Hematopoietic multipotent progenitor cell treated with erythropoietin and hydrocortisone succinate and interleukin-3 and kit ligand, for 17 days (in vitro differentiated cells): ENCODE measurements at places on chromosomes 11 and 22.

DNA sequence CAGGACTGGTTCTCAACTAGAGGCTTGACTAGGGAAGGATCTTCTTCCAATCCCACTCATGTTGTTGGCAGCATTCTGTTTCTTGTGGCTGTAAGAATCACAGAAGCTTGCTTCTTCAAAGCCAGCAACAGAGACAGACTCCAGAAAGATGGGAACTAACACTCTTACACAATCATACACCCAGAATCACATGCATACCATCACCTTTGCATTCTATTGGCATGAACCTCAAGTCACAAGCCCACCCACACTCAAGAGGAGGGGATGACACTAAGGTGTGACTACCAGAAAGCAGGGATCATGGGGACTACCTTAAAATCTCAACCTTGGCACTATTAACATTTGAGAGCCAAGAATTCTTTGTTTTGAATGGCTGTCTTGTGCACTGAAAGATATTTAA lies 13.6 kb upstream of the PANX3 start:
- DNase-seq, result no peak

GRCh38 chr11:62665599-62666258 lies 617 bp downstream of the CSKMT start:
- DNase-seq, result no peak

DNA sequence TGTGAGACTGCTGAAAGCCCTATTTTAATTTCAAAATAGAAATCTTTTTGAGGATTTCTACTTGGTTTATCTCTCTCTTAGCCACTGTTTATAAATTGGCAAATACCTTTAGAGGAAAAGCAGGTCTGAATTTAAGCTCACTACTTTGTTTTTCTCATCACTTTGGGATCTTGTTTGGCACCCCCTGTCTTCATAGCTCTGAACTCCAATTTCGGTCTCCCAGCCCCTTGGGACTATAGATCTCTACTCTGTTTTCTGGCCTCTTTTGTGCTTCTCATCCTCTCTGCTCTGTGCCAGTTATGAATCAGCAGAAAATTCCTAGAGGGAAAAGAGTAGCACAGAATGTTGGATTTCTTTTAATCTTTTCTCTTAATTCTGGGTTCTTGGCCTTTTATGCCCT lies 118.3 kb downstream of the CYP2R1 start:
- DNase-seq, result no peak

DNA sequence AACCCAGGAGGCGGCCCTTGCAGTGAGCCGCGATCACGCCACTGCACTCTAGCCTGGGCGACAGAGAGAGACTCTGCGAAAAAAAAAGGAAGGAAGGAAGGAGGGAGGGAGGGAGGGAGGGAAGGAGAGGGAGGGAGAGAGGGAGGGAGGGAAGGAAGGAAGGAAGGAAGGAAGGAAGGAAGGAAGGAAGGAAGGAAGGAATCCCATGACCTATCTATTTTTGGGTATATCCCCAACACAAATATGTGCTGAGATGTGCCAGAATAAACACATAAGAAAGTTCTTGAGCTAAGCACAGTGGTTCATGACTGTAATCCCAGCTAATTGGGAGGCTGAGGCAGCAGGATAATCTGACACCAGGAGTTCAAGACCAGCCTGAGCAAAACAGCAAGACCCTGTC lies 82.0 kb downstream of the SIK3 start:
- no peak for DNase-seq

GRCh38 chr11:79108851-79109250 lies 332.0 kb downstream of the TENM4 start:
- DNase-seq, result no peak

DNA sequence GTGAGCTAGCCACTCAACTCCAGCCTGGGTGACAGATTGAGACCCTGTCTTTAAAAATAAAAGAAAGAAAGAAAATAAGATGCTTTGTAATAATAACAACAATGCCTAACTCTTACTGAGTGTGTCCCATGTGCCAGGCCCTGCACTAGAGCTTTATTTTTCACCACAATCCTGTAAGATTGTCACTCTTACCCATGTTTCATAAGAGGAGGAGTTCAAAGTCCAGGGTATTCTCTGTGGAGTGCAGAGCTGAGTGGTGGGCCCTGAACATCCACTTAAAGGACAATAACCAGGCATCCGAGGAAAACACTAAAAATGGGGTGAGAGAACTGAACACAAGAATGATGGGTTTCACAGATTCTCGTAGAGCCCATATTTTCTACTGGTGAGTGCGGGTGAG lies 925 bp upstream of the C11orf52 start:
- DNase-seq, result no peak

- no peak for DNase-seq
Measured at GRCh38 chr11:125183641-125184040, 19.1 kb downstream of the PKNOX2 start.

- DNase-seq, result no peak
Measured at GRCh38 chr11:103344886-103345285, 235.7 kb downstream of the DYNC2H1 start.

DNA sequence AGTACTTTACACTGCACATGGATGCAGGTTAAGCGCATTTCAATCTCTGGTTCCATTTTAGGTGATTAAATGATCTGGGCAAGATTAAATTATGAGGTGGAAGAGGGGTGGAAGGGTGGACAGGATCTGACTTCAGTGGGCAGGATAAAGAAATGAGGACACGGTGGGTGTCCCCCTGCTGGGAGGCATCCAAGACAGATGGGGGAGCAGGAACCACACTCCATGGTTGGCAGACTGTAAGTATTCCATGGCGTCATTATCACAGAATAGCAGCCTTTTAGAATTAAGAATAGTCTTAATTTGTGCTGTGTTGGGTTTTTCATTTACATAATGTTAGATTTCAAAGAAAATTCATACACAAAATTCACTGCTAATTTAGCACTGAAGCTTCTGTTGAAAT lies 7.6 kb upstream of the SORL1 start:
- DNase-seq, result no peak

GRCh38 chr22:22375576-22376351 lies 131.2 kb downstream of the VPREB1 start:
- no peak for DNase-seq

- peak; percentile 31 for DNase-seq
Measured at GRCh38 chr11:68025047-68025446, 5.4 kb upstream of the NDUFS8 start.

- peak; percentile 79 for DNase-seq
Measured at GRCh38 chr11:62394825-62395538, 23.9 kb upstream of the SCGB1A1 start.

- DNase-seq, result no peak
Measured at GRCh38 chr11:104876861-104877431, 21.3 kb downstream of the CASP12 start.

- DNase-seq, result no peak
Measured at GRCh38 chr11:67376873-67377808, 3.7 kb upstream of the CLCF1 start.

- no peak for DNase-seq
Measured at GRCh38 chr11:72635933-72636332, 38.3 kb downstream of the PDE2A start.

DNA sequence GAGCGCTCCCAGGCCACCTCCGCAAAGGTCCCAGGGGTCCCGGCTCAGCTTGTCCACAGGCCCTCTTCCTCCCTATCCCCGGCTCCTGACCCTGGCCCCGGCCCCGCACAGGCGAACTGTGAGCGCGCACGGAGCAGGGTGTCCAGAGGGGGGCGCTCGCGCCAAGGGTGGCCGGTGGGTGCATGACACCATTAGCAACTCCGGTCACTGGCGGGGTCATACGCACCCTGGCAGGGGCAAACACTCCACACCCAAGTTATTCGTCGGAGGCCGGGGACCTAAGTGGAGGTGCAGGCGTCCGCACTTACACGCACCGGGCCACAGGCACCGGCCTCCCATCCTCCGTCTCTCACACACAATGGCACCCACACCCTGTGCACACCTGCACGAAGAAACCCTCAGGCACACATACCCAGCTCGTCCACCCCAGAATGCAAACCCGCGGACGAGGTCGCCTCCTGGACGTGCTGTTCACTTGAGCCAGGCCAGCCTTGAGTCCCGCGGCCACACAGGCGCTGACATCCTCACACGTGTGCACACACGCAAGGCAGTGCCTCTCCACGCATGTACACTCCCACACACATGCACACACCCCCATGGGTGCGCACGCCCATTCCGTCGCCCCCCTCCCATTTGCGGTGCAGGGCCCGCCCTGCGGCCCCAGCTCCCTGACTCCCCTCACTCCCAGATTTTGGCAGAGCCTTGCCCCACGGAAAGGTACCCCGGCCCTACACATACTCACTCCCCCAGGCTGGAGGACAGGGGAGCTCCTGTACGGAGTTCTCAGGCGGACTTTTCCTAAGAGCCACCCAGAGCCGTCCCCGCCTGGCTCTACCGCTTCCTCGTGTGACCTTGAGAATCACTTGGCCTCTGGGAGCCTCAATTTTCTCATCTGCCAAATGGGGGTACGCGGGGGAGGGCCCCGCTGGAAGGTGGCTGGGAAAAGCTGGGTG lies at the start of gene RASGRP2:
TSS of gene RASGRP2 (minus strand) at position 552 of the 953 bp plus-strand sequence. CDS start 1,276 bp downstream, outside the sequence.
- no peak for DNase-seq

GRCh38 chr11:84890676-84891075 lies 736.5 kb downstream of the DLG2 start:
- no peak for DNase-seq

DNA sequence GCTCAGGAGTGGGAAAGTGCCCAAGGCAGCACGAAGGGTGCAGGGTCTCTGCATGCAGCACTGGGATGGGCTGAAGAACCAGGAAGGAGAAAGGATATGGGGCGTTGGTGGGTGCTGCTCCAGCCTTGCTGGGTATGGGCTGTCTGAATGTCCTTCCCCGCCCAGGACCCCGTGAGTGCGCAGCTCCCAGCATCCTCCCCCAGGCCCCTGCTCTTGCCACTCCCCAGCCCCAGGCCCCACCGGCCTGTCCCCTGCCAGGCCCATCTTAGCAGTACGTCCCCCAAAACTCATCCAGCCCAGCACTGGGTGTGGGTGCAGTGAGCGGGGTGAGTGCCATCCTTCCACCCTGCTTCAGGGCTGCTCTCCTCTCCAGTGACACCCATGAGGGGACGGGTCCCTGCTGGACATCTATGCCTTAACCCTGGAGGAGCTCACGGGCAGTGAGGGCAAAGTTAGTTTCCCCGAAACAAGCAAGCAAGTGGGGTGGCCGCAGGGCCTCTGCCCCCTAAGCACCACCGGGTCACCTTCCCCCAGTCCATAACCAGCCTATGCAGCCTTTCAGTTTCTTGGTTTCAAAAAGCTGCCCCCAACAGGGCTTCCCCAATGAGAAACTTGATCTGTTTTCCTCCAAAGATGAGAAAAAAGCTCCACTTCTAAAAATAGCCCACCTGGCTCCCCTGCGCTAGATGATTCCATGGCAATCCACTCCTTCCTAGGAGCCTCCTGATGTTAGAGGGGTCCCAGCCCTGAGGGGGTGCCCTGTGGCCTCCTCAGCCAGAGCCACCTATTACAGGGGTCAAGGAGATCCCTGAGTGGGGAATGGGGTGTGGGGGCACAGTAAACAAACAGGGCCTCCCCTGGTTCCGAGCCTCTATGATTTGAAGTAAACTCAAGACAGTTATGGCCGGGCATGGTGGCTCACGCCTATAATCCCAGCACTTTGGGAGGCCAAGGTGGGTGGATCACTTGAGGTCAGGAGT lies 103.8 kb downstream of the MORC2 start:
- no peak for DNase-seq

GRCh38 chr22:16957781-16958180 lies 50.2 kb downstream of the GAB4 start:
- no peak for DNase-seq

- no peak for DNase-seq
Measured at GRCh38 chr11:9617940-9618339, 44.5 kb downstream of the WEE1 start.

- no peak for DNase-seq
Measured at GRCh38 chr11:63767267-63767564, 1.4 kb downstream of the ZFTA start.
